ENCODE measurements at places on chromosomes 3 and 15. TPM values are rescaled to one million over a fixed set of nuclear protein-coding genes. Genes with fewer than 3 reads are reported as not detected.

Gene GOLGA6B
- total RNA-seq, result not detected

Gene CFAP91
- total RNA-seq, result 0.91 TPM

DNA sequence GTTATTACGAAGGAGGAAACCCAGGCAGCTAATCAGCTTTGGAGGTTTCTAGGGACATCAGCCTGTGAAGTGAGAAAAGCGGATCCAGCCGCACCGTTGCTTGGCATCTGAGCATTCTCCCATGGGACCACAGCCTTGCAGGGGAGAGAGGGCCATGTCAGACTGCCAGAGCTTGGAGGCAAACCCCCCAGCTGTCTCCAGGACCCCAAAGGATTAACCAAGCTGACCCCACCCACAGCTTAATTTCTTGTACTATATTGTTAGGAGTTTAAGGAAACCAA lies 5.1 kb downstream of the IGDCC3 start:
- no peak for DNase-seq

GRCh38 chr15:101012326-101013200 lies 93.4 kb downstream of the LRRK1 start:
- DNase-seq, result no peak

DNA sequence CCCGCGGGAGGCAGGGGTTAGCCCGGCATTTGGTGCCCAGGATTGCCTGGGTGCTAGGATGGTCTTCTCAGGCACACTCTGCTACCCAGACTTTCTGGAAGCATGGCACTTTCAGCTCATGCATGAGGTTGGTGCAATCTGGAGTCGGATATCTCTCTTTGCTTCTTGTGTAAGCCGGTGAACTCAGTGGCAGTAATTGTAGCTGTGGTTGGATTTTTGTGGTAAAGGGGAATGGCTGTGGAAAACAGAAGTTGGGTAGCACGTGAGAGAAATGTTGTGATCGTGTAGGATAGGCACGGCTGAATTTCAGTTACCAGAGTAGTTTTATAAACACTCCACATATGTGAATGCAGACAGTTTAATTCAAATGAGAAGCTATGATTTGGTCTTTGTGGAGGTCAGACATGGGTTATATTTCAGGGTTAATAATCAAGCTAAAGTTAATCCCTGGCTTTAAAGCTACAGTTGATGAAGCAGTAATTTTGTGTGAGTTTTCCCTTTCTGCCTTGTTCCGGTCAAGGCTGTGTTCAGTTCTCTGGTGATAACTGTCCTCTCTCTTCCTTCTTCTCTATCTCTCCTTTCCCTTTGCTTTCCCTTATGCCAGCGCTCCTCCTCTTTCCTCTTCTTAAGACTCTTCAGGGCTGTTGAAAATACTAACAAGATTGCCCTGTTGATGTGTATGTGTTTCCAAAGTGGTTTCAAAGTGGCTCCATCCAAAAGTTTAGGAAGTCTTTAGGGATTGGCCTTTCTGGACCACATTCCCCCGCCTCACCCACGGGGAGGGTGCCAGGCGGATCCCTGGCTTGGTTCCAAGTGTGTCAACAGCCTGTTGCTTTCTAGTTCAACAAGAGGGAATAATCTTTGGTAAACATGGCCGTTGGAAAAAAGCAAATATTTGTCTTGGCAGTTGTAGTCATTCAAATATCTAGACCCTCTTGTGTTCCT lies 404.6 kb upstream of the C2CD4B start:
- DNase-seq, result peak; percentile 85

DNA sequence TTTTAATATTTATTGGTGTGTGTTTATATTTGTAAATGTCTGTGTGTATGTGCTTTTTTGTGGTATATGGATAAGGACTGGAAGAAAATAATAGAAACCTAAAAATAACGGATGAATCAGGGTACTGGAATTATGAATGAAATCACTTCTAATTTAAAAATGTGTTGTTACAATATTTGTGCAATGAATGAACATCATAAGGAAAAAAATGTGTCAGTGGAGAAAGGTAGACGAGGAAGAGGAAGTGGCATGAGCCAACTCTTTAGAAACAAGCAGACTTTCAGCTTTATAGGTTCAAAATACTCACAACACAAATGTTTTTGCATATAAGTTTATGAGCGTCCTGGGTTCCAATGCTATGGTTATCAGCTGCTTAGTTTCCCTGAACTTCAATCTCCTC lies 59.4 kb downstream of the SOX2 start:
- DNase-seq, result no peak

GRCh38 chr3:149327156-149327555 lies 6.3 kb downstream of the TM4SF18 start:
- DNase-seq, result no peak

GRCh38 chr3:45332493-45332892 lies 55.9 kb upstream of the LARS2 start:
- DNase-seq, result no peak

Gene FBXO40
- 116 TPM for total RNA-seq

- no peak for DNase-seq
These were observed 41.3 kb downstream of the PPM1L start for GRCh38 chr3:160797356-160797755.

GRCh38 chr15:69827751-69828150 lies 270.0 kb downstream of the TLE3 start:
- DNase-seq, result no peak

DNA sequence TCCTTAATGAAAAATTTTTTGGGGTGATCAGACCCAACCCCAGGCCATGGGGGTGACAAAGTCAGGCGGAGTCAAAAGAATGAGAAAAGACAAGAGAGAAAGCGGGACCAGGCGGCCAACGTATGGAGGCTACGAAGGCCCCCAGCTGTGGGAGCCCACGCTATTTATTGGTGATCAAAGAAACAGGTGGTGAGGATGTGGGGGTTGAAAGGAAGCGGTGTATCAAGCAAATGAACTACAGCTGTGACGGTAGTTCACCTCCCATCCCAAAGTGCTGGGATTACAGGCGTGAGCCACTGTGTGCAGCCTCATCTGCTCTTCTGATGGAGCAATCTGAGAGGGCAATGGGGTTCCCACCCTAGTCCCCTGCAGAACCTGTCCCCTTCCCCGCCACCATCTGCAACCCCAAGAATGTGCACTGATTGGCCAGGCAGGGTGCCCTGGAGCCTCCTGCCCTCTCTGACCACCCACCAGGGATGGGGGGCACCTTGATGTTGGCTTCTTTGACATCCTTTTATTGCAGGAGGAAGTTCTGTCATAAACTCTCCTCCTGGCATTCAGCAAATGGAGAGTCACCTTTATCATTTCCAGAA lies 1.1 kb upstream of the CHRNA3 start:
- no peak for DNase-seq

GRCh38 chr3:71264840-71265239 lies 318.7 kb downstream of the FOXP1 start:
- DNase-seq, result no peak

Gene ZNF774
- total RNA-seq, result 3.6 TPM

DNA sequence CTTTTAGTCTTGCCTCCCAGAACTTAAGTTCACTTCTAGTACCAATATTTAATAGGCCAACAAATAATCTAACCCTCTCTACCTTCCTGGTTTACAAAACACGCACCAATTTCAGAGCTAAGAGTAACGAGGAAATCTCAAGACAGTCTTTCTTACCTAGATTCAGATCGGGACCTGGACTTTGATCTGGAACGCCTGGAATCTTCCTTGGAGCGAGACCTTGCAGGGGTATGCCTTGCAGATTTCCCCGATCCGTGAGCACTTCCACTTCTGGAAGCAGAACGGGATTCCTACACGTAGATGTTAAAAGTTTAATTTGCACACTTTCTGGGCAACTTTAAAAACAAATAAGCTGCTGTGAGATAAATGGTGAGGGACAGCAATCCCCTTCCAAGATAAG lies 11.4 kb downstream of the TRA2B start:
- DNase-seq, result no peak

- DNase-seq, result peak; percentile 65
These were observed 966 bp upstream of the PKM start for GRCh38 chr15:72231833-72232478.

GRCh38 chr15:46394463-46394862 lies 759.6 kb downstream of the SQOR start:
- DNase-seq, result no peak

Gene GABRG3
- total RNA-seq, result not detected

- no peak for DNase-seq
These were observed 315.1 kb downstream of the ZNF385D start for GRCh38 chr3:21435871-21436270.

Gene HHATL
- 431 TPM for total RNA-seq

Gene GOLGA8M
- total RNA-seq, result 2.9 TPM

GRCh38 chr3:32153414-32154204 lies 47.2 kb downstream of the GPD1L start:
- DNase-seq, result no peak

Gene PML
- total RNA-seq, result 38.7 TPM

GRCh38 chr15:72389231-72389630 lies 8.9 kb upstream of the TMEM202 start:
- no peak for DNase-seq

DNA sequence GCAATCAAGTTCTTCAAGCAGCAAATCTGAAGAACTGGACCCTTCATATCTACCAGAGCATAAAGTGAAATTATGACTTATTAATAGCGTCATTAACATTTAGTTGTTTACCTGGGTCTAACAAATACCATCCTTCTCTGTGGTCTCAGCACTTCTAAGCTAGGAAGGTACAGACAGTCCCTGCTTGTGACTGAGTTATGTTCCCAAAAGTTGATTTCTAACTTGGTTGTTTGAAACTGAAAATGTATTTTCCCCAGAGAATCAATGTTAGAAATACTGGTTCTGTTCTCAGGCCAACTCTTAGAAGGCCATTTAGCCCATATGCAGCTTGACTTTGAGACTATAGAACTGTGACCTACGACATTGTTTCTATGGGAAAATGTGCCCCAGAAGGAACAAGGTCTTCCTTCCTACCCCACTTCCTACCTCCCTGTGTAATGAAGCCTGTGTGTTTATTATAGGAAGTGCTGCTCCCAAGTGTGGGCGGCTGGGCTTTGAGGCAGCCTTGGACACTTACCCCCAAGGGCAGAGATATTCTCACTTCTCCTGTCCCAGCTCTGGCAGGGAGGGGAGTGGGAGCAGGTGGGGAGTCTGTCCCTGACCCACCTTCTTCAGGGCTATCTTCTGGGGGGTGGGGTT lies 12.2 kb upstream of the MAPK6 start:
- DNase-seq, result no peak

- DNase-seq, result no peak
These were observed 38.3 kb downstream of the IFT57 start for GRCh38 chr3:108183971-108184370.

- DNase-seq, result no peak
These were observed 13.1 kb upstream of the LRRC2 start for GRCh38 chr3:46578973-46579755.

- no peak for DNase-seq
These were observed 57.1 kb downstream of the TRAK1 start for GRCh38 chr3:42148086-42148848.

GRCh38 chr15:55515491-55515890 lies 7.5 kb upstream of the DNAAF4 start:
- no peak for DNase-seq

DNA sequence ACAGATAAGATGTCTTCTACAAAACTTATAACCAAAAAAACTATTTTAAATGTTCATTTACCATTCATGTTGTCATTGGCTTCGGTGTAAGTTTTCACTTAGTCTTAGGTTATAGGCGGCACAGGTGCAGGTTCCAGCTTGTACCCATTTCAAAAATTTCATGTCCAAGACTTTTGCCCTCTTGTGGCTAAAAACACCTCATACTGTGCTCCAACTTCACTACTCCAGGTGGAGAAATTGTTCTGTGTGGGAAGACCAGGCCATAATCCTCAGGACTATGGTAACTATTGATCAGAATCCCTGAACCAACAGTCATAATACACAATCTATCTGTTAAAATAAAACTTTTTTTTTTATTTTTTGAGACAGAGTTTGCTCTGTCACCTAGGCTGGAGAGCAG lies 95.2 kb upstream of the ATP11B start:
- no peak for DNase-seq

- DNase-seq, result no peak
These were observed 228.5 kb downstream of the ARPP21 start for GRCh38 chr3:35867791-35868190.
